ENCODE measurements at places on chromosomes 6 and 20.

DNA sequence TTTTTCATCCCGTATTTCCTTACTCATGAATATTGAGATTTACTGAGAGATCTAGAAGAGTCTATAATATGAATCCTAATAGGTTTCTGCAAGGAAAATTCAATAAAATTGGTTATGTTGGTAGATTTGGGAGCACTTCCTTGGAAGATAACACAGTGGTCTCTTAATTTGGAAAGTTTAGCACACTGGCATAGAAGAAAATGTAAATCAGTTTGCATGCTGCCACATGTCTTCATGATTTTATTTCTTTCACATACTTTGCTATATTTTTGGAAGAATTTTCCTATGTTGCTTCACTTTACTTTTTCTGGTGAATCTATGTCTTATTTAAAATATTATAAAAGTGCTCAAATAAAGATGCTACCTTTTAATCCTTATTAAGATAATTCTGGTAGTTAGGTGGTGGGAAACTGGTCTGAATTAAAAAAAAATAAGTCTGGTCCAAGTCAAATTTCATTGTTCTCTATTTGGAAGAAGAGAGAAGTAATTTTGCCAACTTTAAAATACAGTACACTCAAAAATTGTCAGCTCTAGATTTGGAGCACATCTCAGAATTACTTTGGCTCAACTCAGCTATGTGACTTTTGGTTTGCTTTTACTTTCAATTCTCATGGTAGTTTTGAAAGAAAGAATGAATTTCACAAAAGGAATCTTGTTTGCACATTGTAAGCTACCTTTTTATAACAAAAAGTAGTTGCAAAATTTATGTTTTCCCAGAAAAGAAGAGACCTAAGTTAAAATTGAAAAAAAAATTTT is 197.3 kb downstream of the CENPW start:
- DNase-seq: no peak

GRCh38 chr6:118890997-118891790 is 2.8 kb upstream of the ASF1A start:
- no peak for DNase-seq

DNA sequence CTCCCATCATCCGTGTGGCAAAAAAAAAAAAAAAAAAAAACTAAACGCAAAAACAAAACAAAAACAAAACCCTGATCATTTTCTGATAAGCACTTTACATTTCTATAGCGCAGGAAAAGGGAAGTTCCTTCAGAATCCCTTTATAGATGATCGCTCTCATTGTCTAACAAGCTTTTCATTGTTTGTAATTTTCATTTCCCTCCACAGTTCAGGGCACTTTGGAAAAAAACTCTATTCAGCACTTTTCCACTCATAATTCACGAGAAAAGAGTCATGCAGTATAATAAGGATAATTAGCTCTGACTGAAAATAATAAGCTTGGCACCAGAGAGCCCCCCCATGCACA is 89.4 kb upstream of the ATXN1 start:
- no peak for DNase-seq

- no peak for DNase-seq
Observed at GRCh38 chr6:33786736-33787135, 2.2 kb downstream of the LEMD2 start.

DNA sequence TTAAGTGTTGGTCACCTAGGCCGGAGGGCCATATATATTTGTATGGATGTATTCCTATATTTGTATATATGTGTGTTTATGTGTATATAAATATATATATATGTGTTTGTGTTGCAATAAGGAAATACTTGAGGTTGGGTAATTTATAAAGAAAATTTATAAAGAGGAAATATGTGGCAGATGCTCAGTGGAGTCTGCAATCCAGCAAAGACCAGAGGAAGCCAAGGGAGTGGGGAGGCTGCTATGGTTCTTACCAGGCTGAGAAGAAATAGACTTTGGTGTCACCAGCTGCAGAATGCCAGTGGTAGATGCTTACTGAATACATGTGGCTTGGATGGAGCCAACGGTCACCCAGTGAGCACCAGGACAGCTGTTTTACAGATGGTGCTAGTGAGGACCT is 97.4 kb upstream of the ELOVL5 start:
- DNase-seq: no peak

Data from activated T-cell treated with anti-CD3 and anti-CD28 coated beads, Interleukin-2, amount 50 U/mL, for 48 hours (primary cell).